ENCODE measurements at places on chromosomes 3 and 15.

DNA sequence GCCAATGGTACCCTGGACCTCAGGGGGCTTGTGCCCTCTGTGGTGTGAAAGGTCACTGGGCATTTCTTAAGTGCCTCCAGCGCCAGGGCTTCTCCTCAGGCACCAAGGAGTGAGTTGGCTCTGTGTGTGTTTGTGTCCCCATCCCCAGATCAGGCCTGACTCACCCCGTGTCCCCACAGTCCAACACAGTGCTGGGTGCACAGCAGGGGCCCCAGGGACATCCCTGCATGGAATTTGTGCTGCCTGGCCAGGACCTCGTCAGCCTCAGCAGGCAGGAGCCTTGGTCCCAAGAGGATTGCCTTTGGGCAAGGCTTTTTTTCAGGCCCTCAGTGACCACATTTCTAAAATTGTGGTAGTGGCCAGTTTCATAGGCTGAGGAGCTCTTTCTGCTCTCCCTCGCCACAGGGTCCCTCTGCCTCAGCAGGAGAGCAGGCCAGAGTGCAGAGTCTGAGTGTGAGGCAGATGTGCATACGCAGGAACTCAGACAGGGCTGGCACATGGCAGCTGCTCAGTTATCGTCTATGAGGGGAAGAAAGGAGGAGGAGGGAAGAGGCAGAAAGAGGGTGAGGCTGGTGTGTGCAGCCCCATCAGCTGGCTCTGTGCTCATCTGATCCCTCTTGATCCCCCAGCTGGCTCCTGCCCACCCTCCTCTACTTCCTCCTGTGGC, 215.6 kb downstream of the RPLP1 start:
- DNase-seq: peak; percentile 88

- DNase-seq: no peak
Measured at GRCh38 chr15:85150130-85150480, 168.4 kb downstream of the PDE8A start.

GRCh38 chr15:43283526-43283925, 16.8 kb upstream of the TGM5 start:
- DNase-seq: no peak

- no peak for DNase-seq
Measured at GRCh38 chr3:14266361-14266760, 87.7 kb downstream of the LSM3 start.

DNA sequence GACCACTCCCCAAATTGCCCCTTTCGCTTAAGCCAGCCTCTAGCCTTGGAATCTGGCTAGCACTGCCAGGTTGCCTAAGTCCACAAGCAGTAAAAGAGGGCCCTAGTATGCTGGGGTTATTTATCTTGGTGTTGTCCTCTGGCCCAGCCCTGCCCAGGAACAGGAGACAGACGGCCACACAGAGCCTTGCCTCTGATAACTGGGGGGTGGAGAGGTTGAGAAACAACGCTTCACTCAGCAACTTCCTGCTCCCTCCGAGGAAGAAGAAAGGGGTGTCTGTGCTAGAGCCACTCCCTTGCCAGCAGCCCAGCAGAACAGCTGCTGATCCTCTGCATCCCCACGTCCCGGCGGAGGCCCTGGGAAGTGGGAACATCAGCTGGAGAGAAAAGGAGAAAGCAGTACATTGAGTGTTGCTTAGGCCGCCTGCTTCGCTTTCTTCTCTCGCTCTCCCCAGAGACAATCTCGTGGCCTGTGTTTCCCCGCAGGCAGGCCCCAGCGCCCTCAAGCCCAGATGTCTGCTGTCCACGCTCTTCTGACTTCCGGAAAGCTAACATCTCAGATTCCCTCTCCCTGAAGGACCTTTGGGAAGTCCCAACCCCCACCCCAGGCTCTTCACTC, 22.6 kb upstream of the C3orf70 start:
- no peak for DNase-seq

GRCh38 chr3:66344391-66344811, 123.6 kb downstream of the SLC25A26 start:
- DNase-seq: no peak

GRCh38 chr15:91844928-91845327, 8.6 kb upstream of the SLCO3A1 start:
- DNase-seq: no peak

DNA sequence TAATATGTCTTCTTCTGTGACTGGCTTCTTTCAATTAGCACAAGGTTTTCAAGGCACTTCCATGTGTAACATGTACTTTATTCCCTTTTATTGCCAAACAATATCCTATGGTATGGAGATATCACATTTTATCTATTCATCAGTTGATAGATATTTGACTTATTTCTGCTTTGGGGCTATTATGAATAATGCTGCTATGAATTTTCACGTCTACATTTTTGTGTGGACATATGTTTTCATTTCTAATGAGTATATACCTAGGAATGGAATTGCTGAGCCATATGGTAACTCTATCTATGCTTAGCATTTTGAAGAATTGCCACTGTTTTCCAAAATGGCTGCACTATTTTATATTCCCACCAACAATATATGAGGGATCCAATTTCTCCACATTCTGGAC, 3.6 kb upstream of the AGTR1 start:
- DNase-seq: no peak

DNA sequence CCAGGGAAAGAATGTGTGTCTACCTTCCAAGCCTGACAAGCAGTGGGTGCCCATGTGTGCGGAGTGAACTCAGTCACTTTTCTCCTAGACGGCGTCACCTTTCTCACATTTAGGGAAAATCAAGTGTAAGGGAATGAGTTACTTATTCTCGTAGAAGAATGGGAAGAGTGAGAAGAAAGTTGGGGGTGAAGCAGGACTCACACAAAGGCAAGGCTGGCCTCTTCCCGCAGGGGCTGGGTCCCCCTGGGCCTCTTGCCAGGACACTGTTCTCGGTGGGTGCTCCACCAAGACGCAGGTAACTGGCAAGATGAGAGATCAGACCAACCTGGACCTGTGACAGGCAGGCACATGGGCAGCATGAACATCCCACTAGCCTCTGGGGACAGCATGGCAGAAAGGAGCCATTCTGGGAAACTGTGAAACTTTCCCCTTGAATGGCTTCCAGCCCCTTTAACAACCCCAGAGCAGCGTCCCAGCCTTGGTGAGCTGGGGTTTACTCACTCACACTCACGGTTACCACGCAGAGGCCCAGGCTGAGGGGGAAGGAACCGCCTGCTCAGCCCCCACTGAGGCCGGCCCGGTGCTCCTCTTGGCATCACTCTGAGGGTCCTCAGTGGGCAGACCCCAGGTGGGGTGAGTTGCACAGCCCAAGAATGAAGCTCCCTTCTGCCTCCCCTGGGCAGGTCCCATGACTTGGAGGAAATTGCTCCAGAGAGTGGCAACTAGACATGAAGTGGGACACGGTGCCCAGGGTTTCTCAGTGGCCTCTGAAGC, 15.0 kb upstream of the SRP14 start:
- peak; percentile 62 for DNase-seq

DNA sequence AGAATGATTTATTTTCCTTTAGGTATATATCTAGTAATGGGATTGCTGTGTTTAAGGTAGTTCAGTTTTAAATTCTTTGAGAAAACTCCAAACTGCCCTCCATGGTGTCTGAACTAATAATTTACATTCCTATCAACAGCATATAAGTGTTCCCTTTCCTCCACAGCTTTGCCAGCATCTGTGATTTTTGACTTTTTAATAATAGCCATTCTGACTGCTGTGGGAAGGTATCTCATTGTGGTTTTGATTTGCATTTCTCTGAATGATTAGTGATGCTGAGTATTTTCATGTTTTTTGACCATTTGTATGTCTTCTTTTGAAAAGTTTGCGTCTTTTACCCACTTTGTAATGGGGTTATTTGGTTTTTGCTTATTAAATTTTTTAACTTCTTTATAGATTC, 571.6 kb upstream of the CCDC54 start:
- DNase-seq: no peak

GRCh38 chr3:176971613-176972174, 225.6 kb downstream of the TBL1XR1 start:
- no peak for DNase-seq

DNA sequence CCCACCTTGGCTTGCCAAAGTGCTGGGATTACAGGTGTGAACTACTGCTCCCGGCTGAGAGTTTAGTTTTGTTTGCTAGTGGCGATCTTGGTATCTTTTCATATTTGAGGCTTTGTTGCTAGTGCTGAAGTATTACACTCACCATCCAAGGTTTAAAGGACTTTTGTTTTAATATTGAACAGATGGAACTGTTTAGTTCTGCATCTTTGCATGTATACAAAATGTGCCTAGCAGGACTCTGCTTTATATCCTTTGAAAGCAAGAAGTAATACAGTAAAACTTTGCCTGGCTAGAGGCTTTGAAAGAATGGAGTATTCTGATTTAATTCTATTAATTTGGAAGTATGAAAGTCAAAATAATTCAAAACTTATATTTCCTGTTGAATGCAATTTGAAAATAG, 77.8 kb upstream of the CHRNB4 start:
- no peak for DNase-seq

- no peak for DNase-seq
Measured at GRCh38 chr15:68085052-68085451, 30.9 kb downstream of the PIAS1 start.

GRCh38 chr3:100389025-100389424, 11.9 kb downstream of the TOMM70 start:
- no peak for DNase-seq

- DNase-seq: no peak
Measured at GRCh38 chr3:32596909-32597369, 26.3 kb upstream of the DYNC1LI1 start.

- no peak for DNase-seq
Measured at GRCh38 chr15:29322415-29322814, 52.8 kb upstream of the NSMCE3 start.

DNA sequence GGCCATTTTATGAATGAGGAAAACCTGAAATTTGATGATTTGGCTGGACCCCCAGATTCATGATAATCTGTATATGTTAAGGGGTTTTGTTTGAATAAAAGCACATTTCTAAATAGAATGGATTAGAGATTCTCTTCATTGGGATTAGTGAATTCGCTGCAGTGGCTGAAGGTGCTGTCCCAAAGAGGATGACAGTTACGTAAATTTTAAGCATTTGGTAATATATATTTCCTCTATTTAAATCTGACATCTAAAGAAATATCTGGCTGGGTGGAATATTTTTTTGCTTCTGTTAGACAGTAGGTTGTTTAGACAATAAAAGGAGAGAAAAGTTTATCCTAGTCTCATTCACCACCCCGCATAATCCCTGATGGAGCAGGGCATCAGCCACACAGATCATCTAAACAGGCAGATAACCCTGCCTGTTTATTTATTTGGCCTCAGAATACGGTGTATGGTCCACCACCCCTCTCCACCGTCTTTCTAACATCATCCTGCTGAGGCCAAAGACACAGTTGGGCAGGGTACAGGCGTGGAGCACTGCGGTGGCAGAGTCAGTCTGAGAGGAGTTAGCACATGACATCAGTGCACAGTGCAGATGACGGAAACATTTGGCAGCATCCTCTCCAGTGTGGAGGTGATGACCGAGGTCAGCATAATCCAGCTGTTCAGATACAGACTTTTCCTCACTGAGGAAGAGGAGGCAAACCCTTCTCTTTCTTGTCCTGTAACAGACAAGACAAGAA, 20.4 kb upstream of the NFKBIZ start:
- no peak for DNase-seq

GRCh38 chr3:69174871-69175737, 52.7 kb upstream of the LMOD3 start:
- DNase-seq: no peak

GRCh38 chr3:184497804-184498203, 63.8 kb upstream of the EPHB3 start:
- DNase-seq: no peak

- no peak for DNase-seq
Measured at GRCh38 chr3:27880969-27881892, 159.1 kb upstream of the EOMES start.

- DNase-seq: no peak
Measured at GRCh38 chr3:25940935-25941334, 151.0 kb downstream of the OXSM start.

GRCh38 chr15:50341616-50342136, 13.3 kb downstream of the GABPB1 start:
- no peak for DNase-seq

- no peak for DNase-seq
Measured at GRCh38 chr3:177787279-177788041, 590.2 kb upstream of the TBL1XR1 start.

DNA sequence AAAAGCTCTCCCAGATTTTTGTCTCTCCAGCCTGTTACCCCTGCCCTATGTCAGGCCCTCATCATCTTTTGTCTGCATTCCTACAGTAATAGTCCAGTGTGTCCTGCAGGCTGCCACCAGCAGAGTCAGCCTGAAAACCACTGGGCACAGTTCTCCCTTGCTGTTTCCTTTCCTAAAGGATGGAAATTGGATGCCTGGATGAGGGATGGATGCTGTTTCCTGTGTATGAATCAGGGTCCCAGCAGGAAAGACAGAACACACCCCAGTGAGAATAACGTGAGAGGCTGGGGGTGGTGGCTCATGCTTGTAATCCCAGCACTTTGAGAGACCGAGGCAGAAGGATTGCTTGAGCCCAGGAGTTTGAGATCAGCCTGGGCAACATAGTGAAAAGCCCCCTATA, 3.3 kb upstream of the SNX33 start:
- no peak for DNase-seq

DNA sequence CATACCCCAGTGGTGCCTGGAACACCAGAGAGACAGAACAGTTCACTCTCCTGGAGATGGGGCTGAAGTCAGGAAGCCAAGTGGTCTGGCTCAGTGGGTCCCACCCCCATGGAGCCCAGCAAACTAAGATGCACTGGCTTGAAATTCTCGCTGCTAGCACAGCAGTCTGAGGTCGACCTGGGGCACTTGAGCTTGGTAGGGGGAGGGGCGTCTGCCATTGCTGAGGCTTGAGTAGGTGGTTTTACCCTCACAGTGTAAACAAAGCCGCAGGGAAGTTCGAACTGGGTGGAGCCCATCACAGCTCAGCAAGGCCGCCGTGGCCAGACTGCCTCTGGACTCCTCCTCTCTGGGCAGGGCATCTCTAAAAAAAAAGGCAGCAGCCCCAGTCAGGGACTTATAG, 272.0 kb downstream of the KLF13 start:
- no peak for DNase-seq

DNA sequence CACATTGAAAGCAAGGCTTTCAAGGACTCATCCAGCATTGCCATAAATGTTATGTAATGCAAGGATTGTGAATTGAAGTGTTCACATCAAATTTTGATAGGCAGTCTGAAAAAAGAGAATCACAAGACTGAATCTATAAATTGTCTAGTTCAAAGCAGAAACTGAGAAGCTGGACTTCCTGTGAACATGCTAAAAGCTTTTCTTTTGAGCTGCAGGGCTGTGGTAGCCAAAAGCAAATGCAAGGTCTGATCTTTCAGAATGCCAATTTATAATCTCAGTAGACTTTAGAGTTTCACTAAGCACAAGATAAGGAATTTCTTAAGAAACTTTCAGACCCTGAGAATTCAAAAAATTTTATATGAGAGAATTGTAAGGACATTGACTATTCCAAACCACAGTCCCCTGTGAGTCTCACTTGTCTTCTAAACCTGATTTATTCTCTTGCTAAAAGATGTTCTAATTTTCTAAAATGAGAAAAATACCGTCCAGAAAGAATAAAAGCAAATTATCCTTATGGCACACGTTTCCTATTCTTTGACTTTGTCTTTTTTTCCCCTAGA, 1700.3 kb downstream of the OTOL1 start:
- no peak for DNase-seq

All from mesenteric fat pad (tissue), 1 donor.